ENCODE measurements at places on chromosomes 2 and 18.

- DNase-seq, result no peak
These were observed 10.4 kb upstream of the DOCK10 start for GRCh38 chr2:225052703-225053102.

- DNase-seq, result no peak
These were observed 12.8 kb downstream of the TANK start for GRCh38 chr2:161172901-161173540.

DNA sequence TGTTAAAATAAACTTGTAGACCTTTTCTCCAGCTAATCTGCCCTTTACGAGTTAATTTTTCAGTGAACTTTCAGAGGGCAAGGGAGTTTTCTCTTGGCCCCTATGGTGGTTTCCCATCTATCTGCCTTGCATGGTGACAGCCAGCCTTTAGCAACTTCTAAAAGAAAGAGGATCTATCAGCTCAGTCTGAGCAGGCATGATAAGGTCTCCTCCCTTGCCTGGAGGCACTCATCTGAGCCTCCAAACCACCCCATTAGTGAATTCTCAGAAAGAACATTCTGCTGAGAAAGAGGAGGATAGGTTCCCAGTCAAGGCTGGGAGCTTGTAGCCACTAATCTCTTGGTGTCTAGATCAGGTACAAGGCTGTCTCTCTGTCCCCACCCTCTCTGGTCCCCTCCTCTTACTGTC is 10.7 kb upstream of the GYPC start:
- DNase-seq, result no peak

DNA sequence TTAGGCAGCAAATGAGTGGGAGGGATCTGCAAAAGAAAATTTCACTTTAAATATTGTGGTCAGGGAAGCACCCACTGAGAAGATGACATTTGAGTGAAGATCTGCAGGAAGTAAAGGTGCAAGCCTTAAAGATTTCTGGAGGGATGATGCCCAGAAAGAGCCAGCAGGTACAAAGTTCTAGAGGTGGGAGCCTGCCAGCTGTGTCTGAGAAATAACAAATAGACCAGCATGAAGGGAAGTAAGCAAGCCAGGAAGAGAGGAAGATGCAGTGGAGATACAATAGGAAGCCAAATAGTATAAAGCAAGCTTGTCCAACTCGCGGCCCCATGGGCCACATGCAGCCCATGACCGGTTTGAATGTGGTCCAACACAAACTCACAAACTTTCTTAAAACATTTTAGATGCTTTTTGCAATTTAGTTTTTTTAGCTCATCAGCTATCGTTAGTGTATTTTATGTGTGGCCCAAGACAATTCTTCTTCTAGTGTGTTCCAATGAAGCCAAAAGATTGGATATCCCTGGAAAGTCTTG is 489.9 kb downstream of the DCC start:
- DNase-seq, result no peak

DNA sequence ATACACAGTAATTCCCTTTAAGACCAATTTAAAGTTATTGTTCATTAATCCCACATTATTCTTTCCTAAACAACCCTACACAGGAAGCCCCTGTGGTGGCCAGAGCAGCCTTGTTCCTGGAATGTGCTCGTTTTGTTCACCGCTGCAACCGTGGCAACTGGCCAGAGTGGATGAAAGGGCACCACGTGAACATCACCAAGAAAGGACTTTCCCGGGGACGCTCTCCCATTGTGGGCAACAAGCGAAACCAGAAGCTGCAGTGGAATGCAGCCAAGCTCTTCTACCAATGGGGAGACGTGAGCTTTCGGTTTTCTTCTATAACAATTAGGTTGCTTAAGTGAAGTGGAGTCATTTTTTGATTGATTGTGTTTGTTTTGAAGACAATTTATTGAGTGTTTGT is 101.0 kb downstream of the UNC80 start:
- DNase-seq, result no peak

GRCh38 chr18:47683774-47684173 is 246.7 kb downstream of the SMAD2 start:
- no peak for DNase-seq

- no peak for DNase-seq
These were observed 431.8 kb downstream of the SOCS6 start for GRCh38 chr18:70720607-70721006.

- no peak for DNase-seq
These were observed 166.3 kb upstream of the HDAC4 start for GRCh38 chr2:239566995-239567568.

DNA sequence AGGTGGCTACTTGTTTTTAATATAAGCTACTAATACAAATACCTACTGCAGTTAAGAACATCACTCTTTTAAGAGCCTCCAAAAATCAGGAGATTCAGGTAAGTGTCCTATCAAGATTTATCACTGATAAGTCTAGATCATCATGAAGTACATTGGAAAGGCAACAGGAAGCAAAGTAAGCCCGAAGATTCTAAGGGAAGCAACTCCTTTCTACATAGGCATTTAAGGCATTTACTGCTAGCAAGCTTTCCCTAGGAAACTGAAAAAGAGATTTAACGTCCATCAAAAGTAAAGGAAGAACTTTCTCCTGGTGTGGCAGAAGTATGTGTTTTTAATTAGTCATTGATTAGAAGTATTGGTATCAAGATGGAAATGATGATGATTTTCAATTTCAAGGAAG is 3.7 kb downstream of the STK17B start:
- DNase-seq, result no peak

DNA sequence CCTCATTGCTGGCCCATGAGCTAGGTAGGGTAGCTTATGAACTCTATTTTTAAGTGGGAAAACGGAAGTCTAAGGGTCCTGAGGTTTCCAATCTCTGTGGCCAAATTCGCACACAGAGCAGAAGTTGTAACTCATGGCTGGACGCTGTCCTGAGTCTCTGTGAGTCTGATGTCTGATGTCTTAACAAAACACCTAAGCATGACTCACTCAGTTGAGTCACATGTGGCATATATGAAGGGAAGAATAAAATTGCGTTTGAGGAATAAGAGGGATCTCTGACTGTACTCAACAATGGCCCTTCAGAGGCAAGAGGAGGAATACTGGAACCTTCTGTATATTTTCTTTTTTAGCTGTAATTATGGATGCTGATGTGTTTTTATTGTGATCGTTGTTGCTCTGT is 569.7 kb downstream of the RIT2 start:
- no peak for DNase-seq
